ENCODE measurements at places on chromosomes 2 and 18. TPM values are rescaled to one million over a fixed set of nuclear protein-coding genes. Genes with fewer than 3 reads are reported as not detected.

DNA sequence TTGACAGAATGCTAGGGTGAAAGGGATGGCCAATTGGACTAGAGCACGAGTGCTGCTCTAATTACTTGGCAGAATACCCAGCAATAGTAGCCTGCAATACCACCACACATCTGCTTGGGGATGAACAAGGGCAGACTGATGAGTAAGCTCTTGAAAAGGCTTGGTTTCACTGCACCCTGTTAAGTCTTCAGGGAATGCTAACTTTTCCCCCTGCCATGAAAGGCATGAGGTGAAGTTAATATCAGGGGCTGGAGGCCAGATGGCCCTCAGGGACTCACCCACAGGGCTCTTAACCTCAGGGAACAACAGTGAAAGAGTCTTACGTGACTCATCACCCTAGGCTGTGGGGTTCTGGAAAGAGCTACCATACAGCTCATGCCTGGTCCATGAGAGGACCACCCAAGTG is 51.7 kb upstream of the MYL1 start:
- DNase-seq, result no peak

DNA sequence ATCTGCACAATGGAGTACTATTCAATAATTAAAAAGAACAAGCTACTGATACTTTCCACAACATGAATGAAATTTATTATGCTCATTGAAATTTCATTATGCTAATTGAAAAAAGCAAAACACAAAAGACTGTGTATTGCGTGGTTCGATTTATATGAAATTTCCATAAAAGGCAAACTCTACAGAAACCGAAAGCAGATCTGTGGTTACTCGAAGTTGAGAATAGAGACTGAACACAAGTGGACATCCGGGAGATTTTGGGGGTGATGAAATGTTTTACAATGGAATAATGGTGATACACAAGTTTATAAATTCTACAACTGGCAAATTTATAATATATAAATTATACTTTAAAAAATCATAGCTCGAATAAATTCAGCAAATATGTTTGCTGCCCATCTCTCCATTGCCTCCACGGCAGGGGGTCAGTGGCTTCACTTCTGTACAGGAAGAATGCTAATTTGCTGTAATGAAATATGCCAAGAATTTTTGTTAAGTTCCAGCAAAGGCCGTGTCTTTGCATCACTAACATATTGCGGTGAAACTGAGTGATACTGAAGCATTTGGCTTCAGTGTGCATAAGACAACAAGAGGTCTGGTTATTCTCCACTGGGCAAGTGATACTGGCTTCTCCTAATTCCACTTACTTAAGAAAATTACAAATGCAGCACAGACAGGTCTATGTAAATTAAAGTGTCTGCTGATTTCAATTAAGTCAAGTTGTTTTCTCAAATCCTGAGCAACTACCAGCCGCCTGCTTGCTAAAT is 96.7 kb downstream of the TMEM163 start:
- DNase-seq, result no peak

GRCh38 chr2:64350996-64351395 is 103.0 kb upstream of the LGALSL start:
- no peak for DNase-seq

DNA sequence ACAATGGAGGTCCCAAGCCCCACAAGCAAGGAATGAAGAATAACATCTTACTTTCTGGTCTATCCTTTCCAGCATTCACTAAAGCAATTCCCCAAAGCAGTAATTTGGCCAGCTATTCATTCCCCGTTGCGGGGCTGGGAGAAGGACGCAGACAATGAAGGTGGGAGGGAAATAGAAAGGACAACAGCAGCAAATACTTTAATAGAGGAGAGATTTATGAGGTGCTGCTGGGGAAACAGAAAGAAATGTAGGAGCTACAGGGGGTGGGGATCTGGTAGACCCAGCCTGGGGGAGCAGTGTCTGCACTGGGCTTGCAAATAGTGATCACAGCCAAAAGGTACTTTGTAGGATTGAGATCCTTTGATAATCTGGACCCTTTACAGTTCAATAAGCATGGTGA is 13.9 kb upstream of the ATL2 start:
- no peak for DNase-seq

GRCh38 chr2:224217962-224218347 is 178.9 kb upstream of the SERPINE2 start:
- DNase-seq, result peak; percentile 21

DNA sequence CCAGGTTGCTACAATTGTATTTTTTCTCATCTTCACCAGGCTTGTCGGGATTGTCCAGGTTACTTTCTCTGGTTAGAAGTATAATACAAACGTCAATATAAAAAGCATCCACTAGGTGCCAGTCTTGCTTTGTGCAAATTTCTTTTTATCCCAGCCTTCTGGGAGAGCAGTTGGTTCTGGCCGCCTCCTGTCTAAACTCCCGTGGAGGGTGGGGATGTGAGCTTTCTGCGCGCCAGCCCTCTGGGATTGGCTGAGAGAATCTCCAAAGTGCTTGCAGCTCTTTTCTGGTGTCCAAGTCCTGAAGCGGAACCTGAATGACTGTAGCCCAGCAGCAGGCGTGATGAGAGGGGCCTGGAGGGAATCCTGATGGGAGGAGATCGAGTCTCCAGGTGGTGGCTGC is 22.4 kb upstream of the TOGARAM2 start:
- peak; percentile 78 for DNase-seq

STPG4 gene
- 0.37 TPM for total RNA-seq

DNA sequence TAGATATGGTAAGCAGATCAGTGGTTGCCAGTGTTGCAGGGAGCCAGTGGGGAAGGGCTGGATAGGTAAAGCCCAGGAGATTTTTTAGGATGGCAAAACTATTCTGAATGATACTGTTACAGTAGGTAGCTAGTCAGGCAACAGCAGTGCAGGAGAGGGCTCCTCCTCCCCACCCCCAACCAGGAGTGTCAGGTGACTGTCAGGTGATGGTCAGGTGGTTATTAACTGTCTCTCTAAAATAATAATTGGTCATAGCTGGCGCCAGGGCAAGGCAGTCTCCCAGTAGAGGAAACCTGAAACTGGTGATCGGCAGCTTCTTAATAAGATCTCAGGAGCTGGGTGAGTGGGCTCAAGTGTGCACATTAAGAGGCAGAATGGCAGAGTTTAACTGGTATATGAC is 201.6 kb upstream of the PARD3B start:
- no peak for DNase-seq

- no peak for DNase-seq
Observed at GRCh38 chr2:206533977-206534376, 90.6 kb downstream of the ADAM23 start.

- no peak for DNase-seq
Observed at GRCh38 chr2:46686811-46687210, 207.4 kb downstream of the TMEM247 start.

RFX8 gene
- total RNA-seq, result not detected

DNA sequence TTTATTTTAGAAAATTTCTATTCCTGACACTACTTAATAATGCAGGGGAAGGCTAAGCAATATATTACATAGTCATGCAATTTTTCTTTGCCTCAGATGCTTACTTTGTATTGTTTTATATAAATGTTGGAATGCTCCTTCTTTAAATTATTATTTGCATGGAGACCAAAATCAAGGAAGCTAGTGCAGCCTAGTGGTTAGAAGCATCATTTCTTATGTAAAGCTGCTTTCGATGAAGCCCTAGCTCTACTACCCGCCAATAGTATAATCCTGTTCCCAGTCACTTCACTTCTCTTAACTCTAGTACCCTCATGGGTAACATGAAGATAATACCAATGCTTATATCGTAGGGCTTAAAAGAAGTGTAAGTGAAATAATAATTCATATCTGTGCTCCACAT is 198.9 kb downstream of the LRATD1 start:
- no peak for DNase-seq

ZNF519 gene
- total RNA-seq, result 8.0 TPM

DNA sequence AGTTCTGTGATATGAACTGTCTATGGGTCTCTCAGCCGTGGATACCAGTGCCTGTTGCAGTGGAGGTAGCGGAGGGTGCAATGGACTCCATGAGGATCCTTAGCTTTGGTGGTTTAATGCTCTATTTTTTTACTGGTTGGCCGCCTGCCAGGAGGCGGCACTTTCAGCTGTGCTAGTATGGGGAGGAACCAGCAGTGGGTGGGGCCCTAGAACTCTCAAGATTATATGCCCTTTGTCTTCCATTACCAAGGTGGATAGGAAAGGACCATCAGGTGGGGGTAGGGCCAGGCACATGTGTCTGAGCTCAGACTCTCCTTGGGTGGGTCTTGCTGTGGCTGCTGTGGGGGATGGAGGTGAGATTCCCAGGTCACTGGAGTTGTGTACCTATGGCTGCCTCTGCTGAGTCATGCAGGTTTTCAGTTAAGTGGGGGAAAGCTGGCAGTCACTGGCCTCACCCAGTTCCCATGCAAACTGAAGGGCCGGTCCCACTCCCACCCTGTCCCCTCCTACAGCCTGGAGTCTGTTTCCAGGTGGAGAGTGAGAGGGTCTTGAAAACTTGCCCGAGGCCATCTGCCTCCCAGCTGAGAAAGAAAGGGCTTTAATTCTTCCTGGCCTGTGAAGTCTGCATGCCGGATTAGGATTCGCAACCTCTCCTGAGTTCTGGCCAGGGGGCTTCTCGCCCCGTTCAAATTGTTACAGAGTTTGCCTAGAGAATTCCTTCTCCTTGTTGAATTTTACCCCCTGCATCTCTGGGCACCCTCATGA is 14.5 kb downstream of the KCNS3 start:
- DNase-seq, result peak; percentile 95

CELF4 gene
- not detected for total RNA-seq

GRCh38 chr18:77851802-77852201 is 602.2 kb downstream of the GALR1 start:
- no peak for DNase-seq

DNA sequence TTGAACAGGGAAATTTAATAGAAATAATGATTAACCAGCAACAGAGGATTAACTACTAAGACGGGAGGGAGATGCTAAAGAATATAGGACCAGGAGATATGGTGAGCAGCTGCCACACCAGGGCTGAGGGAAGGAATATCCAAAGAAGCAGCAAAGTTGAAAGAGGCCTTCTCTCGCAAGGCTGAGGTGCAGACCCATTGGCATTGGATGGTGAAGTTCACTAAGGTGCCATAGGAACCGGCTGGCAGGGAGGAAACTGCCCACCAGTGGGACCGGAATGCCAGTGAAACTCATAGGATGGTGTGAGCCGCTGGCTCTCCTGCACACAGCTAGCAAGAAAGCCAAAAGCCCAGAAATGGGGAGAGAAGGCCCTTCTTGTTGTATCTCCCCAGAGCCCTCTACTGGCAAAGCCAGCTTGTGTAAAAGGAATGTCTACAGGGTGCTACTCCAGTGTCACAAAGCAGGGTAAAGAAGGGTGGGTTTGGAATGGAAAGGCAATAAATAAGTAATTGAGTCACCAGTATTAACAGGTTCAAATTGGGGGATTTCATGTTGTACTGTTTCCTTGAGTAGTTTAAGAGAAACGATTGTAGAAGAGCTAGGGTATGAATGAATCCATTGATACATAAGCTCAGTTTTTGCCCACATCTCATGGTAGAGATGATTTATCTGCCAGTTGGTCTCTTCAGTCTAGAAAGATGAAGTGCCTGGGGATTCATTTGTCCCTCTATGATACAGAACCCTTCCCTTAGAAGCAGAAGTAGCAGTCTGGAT is 36.0 kb downstream of the FARP2 start:
- no peak for DNase-seq

DNA sequence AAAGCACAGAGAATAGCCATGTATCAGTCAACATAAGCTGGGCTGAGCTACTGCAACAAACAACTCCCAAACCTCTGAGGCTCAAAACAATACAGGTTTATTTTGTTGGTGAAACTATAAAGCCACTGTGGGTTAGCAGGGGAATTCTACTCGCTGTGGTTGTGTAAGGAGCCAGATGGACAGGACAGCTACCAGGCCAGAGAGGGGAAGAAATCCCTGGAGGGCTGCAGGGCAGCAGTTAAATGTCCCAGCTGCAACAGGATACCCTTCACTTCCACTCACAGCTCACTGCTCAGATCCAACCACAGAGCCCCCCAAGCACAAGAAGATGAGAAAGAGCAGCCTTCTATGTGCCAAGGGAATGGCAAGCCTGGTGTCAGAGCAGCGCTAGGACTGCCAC is 245.9 kb upstream of the RAB6C start:
- no peak for DNase-seq

ERICH2 gene
- total RNA-seq, result not detected

ACMSD gene
- 3.8 TPM for total RNA-seq

DNA sequence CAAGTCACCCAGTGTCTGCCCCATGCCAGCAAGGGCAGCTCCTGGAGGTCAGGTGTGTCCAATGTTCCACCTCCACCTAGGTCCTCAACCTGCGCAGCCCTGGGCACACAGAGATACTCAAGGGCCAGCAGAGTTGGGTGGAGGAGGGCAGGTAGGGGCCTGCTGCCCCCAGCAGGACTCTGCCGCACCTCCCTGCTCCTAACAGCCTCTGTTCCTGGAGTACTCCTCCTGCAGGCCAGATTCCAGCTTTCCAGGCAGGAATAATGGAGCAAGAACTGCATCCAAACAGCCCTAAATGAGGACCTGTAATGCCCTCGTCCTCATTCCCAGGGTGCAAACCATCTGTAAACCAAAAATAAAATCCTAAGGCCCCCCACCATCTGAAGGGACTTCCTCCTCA is 44.4 kb upstream of the ACAA2 start:
- DNase-seq, result no peak

- no peak for DNase-seq
Observed at GRCh38 chr2:11530864-11531465, 2.9 kb upstream of the GREB1 start.

DNA sequence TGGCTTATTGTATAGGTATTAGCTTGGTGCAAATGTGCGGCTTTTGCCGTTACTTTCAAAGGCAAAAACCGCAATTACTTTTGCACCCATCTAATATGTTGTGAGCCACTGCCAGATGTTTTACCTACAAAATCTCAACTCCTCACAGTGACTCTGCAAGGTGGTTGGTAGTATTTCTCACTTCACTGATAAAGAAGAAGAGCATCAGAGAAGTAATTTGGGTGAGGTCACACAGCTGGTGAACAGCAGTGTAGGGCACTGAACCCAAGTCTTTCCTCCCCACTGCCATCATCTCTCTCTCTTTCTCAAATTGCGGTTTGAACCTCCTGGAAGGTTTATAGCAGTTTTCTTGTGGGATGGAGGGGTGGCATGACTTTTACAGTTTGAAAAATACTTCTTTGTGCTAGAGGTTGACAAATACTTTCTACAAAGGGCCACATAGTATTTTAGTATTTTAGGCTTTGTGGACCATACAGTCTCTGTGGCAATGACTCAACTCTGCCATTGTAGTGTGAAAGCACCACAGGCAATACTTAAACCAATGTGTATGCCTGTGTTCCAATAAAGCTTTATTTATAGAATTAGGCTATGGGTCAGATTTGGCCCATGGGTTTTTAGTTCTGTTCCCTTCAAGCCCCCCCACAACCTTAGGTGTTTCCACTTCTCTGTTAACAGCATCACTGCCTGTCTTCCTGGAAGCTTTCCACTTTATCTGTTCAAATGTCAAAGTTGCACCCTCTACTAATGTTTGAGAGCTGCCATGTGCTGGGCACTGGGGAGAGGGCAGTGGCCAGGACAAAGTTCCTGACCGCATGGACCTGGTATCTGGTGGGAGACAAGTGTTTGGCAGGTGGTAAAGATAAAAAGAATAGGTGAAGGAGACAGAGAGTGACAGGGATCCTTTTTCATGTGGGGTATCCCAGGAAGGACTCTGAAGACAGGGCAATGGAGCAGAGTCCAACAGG is 30.1 kb downstream of the FHOD3 start:
- no peak for DNase-seq

AMER3 gene
- total RNA-seq, result not detected
